ENCODE measurements at places on chromosomes 1 and 21. TPM values are rescaled to one million over a fixed set of nuclear protein-coding genes. Genes with fewer than 3 reads are reported as not detected.

DNA sequence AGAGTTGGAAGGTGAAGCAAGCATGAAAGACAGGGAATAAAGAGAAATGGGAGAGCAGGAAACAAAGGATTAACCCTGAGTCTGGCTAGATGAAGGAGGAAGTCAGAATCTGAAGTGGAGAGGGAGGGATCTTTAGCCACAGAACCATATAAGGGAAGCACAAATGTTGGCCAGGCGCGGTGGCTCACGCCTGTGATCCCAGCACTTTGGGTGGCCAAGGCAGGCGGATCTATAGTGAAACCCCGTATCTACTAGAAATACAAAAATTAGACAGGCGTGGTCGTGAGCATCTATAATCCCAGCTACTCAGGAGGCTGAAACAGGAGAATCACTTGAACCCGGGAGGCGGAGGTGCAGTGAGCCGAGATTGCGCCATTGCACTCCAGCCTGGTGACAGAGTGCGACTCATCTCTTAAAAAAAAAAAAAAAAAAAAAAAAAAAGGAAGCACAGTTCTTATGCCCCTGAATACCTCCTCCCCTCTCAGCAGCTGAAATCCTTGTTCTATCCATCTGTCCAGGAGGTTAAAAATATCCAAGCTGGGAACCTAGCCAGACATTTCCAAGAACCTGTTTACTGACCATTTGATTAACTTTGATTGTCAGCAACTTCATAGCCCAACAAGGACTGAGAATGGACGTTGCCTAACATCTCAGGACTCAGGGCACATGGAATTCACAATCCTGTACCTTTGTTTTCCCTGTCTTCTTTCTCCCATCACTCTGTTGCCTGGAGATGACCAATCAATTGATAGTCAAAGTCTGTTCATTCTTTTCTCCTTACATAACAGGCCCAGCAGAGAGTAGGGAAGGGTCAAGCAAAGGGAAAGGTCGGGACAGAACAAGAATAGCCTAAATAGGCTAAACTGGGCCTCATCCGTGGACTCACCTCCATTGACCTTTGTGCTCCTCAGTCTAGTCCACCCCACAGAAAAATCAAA lies 10.6 kb downstream of the TXNIP start:
- H3K4me3 ChIP-seq: no peak overlapping the region
- no peaks in the 10 kb centered on the region for H3K36me3 ChIP-seq
- no peak overlapping the region for H3K27ac ChIP-seq
- no peaks in the 10 kb centered on the region for H3K27me3 ChIP-seq
- peaks cover 11% of the 10 kb centered on the region for H3K4me1 ChIP-seq

GRCh38 chr1:22609291-22609690 lies 27.1 kb upstream of the C1QA start:
- H3K27ac ChIP-seq: no peak overlapping the region
- no peaks in the 10 kb centered on the region for H3K4me1 ChIP-seq
- H3K4me3 ChIP-seq: no peak overlapping the region
- DNase-seq: no peak
- no peaks in the 10 kb centered on the region for H3K36me3 ChIP-seq

- H3K27me3 ChIP-seq: no peaks in the 10 kb centered on the region
- H3K4me1 ChIP-seq: peaks cover 54% of the 10 kb centered on the region
- H3K36me3 ChIP-seq: no peaks in the 10 kb centered on the region
Observed at GRCh38 chr1:116167625-116168276, 56.6 kb downstream of the MAB21L3 start.

- H3K4me1 ChIP-seq: no peaks in the 10 kb centered on the region
- H3K27me3 ChIP-seq: no peaks in the 10 kb centered on the region
- H3K36me3 ChIP-seq: no peaks in the 10 kb centered on the region
- DNase-seq: no peak
Observed at GRCh38 chr1:70945251-70945650, 102.4 kb downstream of the PTGER3 start.

DNA sequence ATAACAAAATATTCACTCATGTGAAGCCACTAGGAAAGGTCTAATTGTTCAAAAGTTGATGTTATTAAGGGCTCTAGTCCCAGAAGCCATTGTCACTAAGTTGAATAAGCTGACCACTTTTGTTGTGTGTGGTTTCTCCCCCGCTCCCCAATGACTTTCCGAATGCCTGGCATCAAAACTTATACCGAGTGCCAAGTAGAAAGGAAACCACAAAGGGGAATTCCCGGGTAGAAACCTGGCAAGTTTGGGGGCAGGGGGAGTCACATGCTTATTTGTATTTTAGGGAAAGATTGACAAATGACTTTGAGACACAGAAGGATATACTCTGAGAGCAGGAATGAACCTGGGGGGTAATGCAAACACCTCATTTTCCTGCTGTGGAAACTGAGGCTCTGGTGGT lies 154.1 kb downstream of the TGFBR3 start:
- H3K27me3 ChIP-seq: no peaks in the 10 kb centered on the region
- H3K4me1 ChIP-seq: no peaks in the 10 kb centered on the region
- no peak overlapping the region for H3K4me3 ChIP-seq
- no peak for DNase-seq
- H3K36me3 ChIP-seq: no peaks in the 10 kb centered on the region
- H3K27ac ChIP-seq: no peak overlapping the region

GRCh38 chr1:1106510-1107221 lies 9.2 kb downstream of the C1orf159 start:
- H3K27me3 ChIP-seq: no peaks in the 10 kb centered on the region
- H3K4me3 ChIP-seq: no peak overlapping the region

DNA sequence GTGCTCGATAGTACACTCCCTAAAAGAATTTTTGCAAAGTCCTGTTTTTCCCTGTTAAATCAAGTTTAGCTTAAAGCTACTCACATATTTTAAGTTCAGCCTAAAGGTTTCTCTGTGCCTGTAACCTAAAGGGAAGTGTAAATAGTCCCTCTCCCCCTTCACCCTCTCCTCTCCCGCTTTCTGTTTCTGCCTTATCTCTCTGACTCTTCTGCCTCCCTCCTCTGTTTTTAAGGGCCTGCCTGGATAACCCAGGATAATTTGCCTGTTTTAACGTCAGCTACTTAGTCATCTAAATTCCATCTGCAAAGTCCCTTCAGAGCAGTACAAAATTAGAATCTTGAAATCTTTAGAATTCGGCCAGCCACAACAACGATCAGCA lies 92.6 kb downstream of the NID1 start:
- no peak overlapping the region for H3K27ac ChIP-seq
- DNase-seq: peak; percentile 52

DNA sequence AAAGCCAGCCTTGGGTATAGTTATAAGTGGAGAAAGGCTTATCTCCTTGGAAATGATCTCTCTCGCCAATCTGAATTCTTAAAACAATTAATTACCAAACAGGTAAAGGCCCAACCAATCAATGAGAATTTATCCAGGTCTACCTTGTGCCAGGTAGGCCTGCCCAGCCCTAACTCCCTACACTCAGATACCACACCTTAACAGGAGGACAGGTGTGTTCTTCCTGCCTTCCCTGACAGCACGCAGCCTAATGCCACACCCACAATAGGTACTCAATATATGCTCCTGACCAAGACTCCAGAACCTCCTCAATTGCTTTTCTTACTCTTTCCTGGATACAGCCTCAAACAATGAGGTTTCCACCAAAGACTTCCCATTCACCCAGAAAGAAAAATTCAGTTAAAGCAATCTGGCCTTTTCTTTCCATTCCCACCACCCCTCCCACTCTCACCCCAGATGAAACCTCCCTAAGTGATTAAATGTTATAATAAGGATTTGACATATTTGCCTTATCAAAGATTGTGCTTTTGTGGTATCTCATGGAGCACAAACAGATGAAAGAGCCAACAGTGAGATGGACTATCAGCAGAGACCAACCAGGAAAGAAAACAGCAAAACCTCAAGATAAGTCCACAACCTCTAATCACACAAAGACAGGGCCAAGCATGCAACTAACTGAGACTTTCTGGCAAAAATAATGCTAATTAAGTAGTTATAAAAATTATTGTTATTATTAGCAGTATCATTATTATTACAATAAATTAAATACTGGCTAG lies 25.6 kb downstream of the TRABD2B start:
- no peaks in the 10 kb centered on the region for H3K36me3 ChIP-seq
- H3K4me3 ChIP-seq: no peak overlapping the region
- no peak overlapping the region for H3K27ac ChIP-seq
- DNase-seq: no peak
- no peaks in the 10 kb centered on the region for H3K4me1 ChIP-seq

DNA sequence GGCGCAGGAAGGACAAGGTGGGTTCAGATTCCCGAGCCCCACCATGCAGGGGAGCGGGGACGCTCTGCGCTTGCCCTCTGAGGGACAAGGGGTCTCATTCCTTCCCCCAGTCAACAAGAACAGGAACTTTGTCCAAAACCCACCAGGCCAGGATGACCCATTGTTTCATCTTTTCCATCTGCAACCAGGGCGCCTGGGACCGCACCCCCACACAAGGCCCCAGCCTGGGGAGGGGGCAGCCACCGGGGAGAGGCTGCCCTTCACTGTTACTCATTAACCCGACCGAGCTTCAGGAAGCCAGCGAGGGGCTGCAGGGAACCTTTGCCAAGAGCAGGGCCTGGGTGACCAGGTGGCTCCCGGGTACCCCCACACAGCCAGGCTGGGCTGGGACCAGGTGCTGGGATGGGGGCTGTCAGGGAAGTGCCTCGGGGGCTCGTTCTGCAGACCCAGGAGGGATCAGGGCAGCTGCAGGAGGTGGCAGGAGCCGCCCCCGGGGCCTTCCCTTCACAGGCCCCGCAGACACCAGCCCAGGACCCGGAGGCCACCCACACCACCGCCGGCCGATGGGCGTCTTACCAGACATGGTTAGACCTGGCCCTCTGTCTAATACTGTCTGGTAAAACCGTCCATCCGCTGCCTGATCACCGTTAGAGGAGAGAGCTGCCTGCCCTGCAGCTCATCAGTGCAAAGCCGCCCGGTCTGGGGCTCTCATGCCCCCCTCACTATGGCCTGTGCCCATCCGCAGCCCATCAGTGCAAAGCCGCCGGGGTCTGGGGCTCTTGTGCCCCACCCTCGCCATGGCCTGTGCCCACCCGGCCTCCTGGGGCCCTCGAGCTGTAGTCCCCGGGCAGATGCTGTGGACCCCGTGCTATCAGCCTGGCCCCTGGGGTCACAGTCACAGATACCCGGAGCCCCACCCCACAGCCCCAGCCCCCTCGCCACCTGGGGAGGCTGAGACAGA lies 4.9 kb upstream of the TTLL10 start:
- H3K27me3 ChIP-seq: no peaks in the 10 kb centered on the region
- H3K36me3 ChIP-seq: no peaks in the 10 kb centered on the region
- H3K27ac ChIP-seq: no peak overlapping the region
- DNase-seq: no peak
- H3K4me3 ChIP-seq: no peak overlapping the region
- peaks cover 20% of the 10 kb centered on the region for H3K4me1 ChIP-seq

CHIA gene
- not detected for total RNA-seq

- no peaks in the 10 kb centered on the region for H3K4me1 ChIP-seq
- H3K27me3 ChIP-seq: no peaks in the 10 kb centered on the region
- no peak overlapping the region for H3K27ac ChIP-seq
Observed at GRCh38 chr21:28541371-28542112, 451.1 kb downstream of the LTN1 start.

OR2T33 gene
- total RNA-seq: not detected

DNA sequence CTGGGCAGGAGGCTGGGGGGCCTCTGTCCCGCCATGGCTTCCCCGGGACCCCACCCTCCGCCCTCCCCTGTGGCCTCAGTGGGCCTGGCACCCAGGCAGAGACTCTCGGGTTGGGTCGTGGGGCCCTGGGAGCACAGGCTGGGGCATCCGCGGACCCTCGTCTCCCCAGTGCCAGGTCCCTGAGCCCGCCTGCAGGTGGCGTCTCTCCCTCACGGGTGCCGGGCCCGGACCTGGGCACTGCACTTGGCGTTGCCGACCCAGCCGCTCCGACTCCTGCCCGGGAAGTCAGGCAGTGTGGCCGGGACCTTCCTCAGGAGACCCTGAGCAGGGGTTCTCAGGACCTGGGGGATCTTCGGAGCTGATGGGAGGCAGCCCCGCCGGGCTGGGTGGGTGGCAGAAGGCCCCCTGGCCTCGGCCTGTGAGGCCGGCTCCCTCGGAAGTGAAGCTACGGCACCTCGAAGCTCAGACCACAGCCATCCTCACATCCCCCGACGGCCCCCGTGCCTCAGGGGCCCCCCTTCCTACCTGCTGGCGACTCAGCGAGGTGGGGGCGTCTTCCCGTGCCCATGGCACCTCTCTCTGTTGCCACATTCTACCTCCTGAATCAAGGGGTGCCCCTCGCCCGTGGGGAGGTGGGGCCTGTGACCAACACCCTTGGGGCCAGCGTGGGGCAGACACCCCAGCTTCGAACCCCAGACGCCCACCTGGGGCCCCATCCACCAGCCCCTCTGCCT lies 6.4 kb upstream of the C1orf159 start:
- H3K4me3 ChIP-seq: no peak overlapping the region
- no peaks in the 10 kb centered on the region for H3K27me3 ChIP-seq
- DNase-seq: peak; percentile 90

DNA sequence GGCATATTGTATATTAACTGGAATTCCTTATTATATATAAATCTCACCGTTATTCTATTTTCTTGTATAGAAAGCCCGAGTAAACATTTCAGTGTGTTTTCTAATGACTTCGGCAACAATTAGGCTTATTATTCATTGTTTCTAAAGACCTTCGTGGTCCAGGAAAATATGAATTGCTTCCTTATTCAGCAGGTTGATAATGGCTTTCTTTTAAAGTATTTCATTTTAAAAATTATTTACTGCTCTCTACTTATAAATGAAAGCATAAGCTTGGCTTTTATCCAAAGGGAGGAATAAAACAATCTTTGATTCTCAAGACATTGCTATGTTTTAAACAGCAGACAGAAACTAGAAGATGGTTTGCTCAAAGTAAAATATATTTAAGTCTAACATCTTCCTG lies 198.4 kb upstream of the RGS18 start:
- H3K4me3 ChIP-seq: no peak overlapping the region
- DNase-seq: no peak
- no peaks in the 10 kb centered on the region for H3K4me1 ChIP-seq
- no peaks in the 10 kb centered on the region for H3K27me3 ChIP-seq

DNA sequence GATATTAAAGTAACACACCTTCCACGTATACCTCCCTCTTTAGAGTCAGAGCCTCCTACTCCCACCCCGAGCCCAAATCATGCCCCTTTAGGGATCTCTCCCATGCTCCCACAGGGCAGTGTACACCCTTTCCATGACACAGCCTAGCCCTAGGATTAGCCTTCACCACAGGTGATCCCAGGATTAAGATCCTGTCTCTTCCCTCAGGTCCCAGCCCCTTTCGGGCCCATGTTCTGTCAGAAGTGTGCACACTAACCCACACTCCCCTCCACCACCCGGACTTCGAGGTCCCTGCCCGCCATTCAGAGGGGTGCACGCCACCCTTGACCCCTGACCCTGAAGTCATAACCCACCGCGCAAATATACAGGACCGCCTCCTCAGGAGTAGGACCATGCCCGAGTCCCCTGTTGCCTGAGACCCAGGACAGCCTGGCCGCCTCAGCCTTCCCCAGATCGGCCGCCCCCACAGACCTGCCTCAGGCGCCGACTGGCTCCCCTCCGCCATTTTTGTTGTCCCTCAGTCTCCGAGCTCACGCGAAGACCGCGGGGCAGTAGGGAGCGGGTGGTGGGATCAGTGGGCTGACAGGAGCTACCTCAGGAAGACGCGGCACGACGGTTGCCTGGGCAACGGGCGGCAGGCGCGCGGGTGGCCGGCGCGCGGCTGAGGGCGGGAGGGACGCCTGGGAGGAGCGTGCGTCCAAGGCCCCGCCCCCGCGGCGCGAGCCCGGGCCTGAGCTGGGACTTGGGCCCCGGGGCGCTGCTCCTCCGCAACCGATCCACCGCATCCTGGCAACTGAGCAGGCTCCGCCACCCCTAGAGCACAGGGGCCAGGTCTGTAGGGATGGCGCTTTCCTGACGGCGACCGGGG lies at the start of gene AGBL4:
Gene AGBL4 (minus strand): TSS at position 663 of the 868 bp plus-strand sequence.
- no peak for DNase-seq
- H3K4me1 ChIP-seq: no peaks in the 10 kb centered on the region
- no peaks in the 10 kb centered on the region for H3K36me3 ChIP-seq

CHIT1 gene
- 0.89 TPM for total RNA-seq

ERG gene
- not detected for total RNA-seq
